ENCODE measurements at places on chromosomes 13 and 19.

DNA sequence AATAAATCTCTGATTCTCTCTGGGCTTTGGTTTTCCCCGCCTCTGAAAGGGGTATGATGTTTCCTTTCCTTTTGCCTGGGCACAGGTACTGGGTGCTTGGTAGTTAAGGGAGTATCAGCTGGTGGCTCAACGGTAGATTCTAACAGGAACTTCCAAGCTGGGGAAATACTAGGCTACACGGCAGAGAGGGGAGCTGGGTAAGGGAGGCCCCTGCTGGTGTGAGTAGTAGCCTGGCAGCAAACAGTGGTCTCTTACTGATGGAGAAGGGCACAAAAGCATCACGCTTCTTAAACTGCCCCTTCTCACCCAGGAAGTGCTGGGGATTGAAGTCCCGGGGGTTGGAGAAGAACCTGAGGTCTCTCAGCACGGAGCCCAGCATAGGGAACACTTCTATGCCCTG, 26.9 kb upstream of the CYP2A7 start:
- no peak for DNase-seq

- DNase-seq: no peak
Measured at GRCh38 chr19:8120636-8121480, 28.5 kb downstream of the FBN3 start.

DNA sequence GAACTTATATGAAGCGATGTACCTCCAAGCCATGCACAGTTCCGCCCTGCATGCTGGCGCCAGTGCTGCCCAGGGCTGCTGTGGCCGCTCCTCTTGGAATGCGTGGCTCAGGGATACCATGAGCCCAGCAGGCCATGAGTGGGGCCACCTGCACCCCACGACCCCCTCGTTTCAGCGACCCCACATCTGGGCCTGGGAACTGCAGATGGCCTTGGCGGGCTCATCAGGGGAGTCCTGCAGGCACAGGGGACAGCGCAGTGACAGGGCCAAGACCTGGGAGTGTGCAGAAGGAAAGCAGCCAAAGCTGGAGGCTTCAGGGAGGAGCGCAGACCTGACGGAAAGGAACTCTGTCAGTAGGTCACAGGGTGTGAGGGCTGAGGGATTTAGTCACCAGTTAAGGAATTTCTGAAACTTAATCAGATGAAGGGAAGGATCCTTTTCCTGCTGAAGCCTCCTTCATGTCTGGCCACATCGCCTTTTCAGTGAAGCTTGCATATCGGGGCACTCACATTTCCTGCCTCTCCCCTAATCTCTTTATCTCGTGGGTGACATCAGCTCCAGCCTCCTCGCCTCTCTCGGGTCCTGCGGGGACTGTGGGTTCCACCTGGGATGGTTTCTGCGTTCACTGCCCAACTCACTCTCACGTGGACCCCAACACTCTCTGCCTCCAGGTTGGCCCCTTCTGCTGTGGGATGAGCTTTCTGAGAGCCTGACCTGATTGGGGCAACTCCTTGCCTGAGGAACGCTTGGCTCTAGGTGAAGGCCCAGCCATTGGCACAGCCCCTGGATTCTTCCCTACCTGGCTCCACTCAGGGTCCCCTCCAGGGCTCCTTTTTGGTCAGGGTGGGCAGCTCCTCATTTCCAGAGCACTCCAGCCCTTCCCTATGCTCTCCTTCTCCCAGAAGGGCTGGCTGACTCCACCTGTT, 123.5 kb downstream of the CRYL1 start:
- no peak for DNase-seq

DNA sequence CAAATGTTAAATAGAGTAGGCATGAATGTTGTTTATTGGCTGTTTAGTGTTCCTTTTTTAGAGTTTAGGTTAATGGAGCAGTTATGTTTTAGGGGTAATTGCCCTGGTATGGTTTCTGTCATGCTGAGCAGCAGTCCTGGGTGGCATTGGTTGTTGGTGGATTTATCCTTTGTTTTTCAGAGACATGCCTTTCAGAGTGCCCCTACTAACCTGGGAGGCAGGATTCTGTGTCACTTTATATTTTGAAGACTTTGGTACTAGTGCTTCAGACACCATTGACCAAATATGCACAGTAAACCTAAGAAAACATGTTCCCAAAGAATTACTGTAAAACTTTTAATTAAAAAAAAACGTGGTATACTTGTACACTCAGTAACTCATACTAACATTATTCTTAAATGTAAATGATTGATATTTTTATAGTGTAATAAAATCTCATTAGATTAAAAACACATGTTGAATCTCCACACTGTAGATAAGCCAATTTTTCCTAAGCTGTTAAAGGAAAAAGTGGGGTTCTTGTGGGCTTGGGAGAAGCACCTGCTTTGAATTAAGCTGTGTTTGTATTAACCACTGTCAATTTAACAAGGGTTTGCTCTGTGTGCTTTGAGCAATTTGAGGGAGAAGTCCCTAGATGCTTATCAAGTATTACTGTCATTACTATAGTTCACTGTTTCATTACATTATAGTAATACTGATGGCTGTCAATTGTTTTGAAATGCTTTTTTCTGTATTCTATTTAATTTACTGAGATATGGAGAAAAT, 133.2 kb downstream of the LMO7 start:
- DNase-seq: no peak

GRCh38 chr19:32828643-32829344, 40.8 kb downstream of the SLC7A9 start:
- no peak for DNase-seq

- DNase-seq: no peak
Measured at GRCh38 chr13:27446986-27447583, 3.3 kb downstream of the MTIF3 start.

- no peak for DNase-seq
Measured at GRCh38 chr13:98565726-98566565, 11.0 kb downstream of the STK24 start.

DNA sequence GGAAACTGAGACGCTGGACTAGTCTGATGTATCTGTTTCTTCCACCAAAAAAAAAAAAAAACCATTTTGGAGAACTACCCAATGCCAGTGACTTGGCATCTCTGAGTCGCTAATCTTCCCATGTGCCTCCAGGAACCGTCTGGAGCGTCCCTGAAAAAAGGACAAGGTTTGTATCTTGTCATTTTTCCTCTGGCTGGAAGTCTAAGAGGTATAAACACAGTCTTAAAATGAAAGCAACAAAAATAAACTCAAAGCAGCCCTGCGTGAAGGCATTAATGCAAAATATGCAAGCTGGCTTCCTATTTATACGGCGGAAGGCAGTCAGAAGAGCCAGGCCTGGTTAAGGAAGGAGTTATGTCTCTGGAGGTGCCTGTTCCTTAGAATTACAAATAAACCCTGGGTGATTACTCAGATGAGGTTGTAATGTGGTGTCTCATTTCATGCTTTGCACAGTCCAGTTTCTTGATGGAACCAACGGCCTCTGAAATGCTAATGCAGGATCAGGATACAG, 20.3 kb downstream of the ACTN4 start:
- no peak for DNase-seq

- DNase-seq: no peak
Measured at GRCh38 chr13:26095846-26096610, 44.2 kb upstream of the SHISA2 start.

GRCh38 chr19:13492128-13492527, 14.2 kb downstream of the CACNA1A start:
- DNase-seq: no peak

DNA sequence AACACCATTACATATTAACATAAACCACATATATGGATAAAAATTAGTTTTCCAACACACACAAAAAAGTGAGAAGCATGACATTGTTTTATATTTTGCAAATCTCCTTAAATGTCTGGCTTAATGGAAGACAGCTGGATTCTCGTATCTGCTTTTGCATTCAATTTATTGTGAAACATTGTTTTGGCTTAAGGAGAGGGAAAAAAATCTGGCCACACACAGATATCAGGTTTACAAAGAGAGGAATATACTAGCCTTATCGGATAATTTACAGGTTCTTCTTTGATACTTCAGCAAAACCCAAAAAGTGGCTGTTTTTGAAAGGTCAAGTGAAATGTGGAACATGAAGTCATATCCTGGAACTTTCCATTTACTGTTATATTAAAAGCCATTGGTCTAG, 523.5 kb upstream of the ARGLU1 start:
- no peak for DNase-seq

- DNase-seq: no peak
Measured at GRCh38 chr13:94849254-94849653, 136.9 kb upstream of the SOX21 start.

All from stimulated activated CD4-positive, alpha-beta T cell treated with anti-CD3 and anti-CD28 coated beads, Interleukin-2, amount 100 ng/mL, for 24 hours (primary cell).